Esophagus muscularis mucosa (tissue), 4 donors: ENCODE measurements at places on chromosomes 11 and 22. TPM values are rescaled to one million over a fixed set of nuclear protein-coding genes. Genes with fewer than 3 reads are reported as not detected.

GRCh38 chr11:106957030-106957482 is 61.2 kb downstream of the GUCY1A2 start:
- no peaks in the 10 kb centered on the region for H3K36me3 ChIP-seq
- peaks cover 5% of the 10 kb centered on the region for H3K27me3 ChIP-seq
- H3K4me1 ChIP-seq: peaks cover 7% of the 10 kb centered on the region
- H3K4me3 ChIP-seq: no peak overlapping the region
- H3K27ac ChIP-seq: no peak overlapping the region
- DNase-seq: no peak

- peaks cover 12% of the 10 kb centered on the region for H3K4me1 ChIP-seq
- no peaks in the 10 kb centered on the region for H3K27me3 ChIP-seq
- peak overlapping the region; percentile 89 for H3K4me3 ChIP-seq
Observed at GRCh38 chr22:41833369-41834004, 582 bp downstream of the SREBF2 start.

- DNase-seq: no peak
- peaks cover 9% of the 10 kb centered on the region for H3K4me1 ChIP-seq
- peak overlapping the region; percentile 76 for H3K27ac ChIP-seq
- no peaks in the 10 kb centered on the region for H3K36me3 ChIP-seq
- H3K27me3 ChIP-seq: no peaks in the 10 kb centered on the region
Observed at GRCh38 chr11:74611369-74611861, 19.0 kb downstream of the POLD3 start.

GRCh38 chr11:117418737-117419481 is 91.3 kb downstream of the CEP164 start:
- H3K4me3 ChIP-seq: no peak overlapping the region
- no peaks in the 10 kb centered on the region for H3K36me3 ChIP-seq
- H3K27me3 ChIP-seq: no peaks in the 10 kb centered on the region
- no peak for DNase-seq
- no peaks in the 10 kb centered on the region for H3K4me1 ChIP-seq

DNA sequence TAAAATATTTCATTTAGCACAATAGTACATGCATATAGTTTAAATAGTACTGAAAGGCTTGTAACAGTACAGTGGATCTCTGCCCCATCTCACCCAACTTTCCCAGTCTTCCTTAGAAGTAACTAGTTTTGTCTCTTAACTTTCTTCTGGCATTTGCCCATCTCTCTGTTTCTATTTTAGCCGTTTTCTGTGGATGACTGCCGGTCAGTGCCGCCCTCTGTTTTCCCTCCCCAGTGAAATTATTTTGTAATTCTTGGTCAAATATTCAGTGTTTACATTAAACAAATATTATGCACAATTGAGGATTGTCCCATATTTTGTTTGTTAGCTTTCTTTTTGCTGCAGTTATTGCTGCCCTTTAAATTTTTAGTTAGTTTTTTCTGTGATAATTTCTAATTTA is 8.3 kb downstream of the PDHX start:
- no peaks in the 10 kb centered on the region for H3K27me3 ChIP-seq
- H3K4me3 ChIP-seq: no peak overlapping the region
- H3K27ac ChIP-seq: peak overlapping the region; percentile 2
- DNase-seq: no peak
- H3K36me3 ChIP-seq: no peaks in the 10 kb centered on the region
- H3K4me1 ChIP-seq: peaks cover 70% of the 10 kb centered on the region

DNA sequence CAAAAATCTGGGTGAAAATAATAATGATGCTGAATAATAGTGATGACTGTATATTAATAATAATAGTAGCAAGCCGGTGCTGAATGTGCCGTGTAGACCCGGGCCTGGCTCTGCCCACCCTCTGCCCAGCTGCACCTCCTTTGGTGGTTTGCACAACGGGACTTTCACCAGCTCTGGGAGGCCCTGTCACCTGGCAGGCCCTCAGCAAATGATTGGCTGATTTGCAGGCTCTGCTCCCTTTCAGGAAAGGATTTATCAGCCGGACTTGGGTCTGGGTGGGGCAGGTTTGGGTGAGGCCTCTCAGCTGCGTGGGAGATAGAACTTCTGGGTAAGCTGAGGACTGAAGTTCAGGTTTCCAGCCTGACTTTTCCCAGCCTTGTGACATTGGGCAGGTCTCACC is 21.4 kb downstream of the KIAA1671 start:
- no peaks in the 10 kb centered on the region for H3K36me3 ChIP-seq
- peaks cover 32% of the 10 kb centered on the region for H3K4me1 ChIP-seq
- H3K4me3 ChIP-seq: no peak overlapping the region
- H3K27ac ChIP-seq: no peak overlapping the region
- no peak for DNase-seq
- H3K27me3 ChIP-seq: no peaks in the 10 kb centered on the region

DNA sequence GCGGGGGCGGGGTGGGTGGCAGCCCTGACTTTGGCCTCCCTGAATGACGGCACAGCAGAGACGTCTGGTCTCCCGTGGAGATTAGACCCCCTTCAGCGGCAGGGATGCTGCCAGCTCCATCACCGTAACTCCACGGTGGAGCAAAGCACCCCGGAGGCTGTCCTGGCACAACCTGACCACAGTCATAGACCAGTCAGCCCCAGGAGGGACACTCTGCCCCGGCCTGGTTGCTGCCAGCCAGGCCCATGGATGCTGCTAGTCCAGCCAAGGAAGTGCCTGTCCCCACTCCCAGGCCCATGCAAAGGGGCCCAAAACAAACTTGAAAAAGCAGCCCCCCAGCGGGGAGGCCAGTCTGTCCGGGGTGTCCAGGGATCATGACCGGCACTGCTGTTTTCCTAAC is 11.5 kb upstream of the ANO1 start:
- no peaks in the 10 kb centered on the region for H3K4me1 ChIP-seq
- H3K4me3 ChIP-seq: no peak overlapping the region
- peak; percentile 75 for DNase-seq
- no peaks in the 10 kb centered on the region for H3K27me3 ChIP-seq

DNA sequence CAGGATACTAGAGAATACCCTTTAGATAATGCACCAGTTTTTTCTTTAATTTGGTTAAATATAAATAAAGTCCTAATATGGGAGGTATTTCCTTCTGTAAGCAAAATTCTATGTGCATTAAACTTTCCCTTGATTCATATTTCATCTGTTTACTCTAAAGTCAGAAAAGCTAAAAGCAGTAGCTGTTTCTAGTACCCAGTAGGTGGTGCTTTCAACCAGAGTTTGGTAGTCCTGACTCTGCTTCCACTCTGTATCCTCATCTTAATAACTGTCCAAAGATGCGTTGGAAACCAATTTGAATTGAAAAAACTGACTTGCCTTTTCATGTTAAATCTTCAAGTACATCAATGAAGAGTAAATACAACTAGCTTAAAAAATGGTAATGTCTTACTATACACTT is 1065.2 kb downstream of the JRKL start:
- H3K27ac ChIP-seq: no peak overlapping the region
- H3K4me1 ChIP-seq: no peaks in the 10 kb centered on the region
- no peak overlapping the region for H3K4me3 ChIP-seq
- no peaks in the 10 kb centered on the region for H3K27me3 ChIP-seq
- no peak for DNase-seq
- H3K36me3 ChIP-seq: no peaks in the 10 kb centered on the region

DNA sequence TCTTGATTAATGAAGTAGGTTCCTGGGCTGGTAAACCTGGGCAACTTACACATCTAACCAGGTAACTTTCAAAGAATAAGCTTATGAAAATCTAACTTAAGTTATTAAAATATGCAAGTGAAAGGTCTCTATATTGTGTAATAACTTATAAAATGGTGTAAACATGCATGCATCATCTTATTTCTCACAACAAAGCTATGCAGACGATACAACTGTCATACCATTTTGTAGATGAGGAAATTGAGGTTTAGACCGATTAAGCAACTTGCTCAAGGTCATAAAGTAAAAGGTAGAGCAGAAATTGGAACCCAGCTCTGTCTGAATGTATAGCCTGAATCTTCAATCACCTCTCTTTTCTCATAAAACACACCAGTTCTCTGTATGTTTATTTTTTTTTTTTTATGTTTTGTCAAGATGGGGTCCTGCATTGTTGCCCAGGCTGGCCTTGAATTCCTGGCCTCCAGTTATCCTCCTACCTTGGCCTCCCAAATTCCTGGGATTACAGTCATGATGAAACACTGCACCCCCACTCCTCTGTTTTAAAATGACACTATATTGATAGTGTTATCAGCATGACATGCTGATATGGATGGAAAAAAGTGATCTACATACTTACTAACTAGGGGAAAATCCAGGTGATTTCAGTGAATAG is 109.6 kb downstream of the SGSM3 start:
- H3K4me1 ChIP-seq: peaks cover 40% of the 10 kb centered on the region
- H3K4me3 ChIP-seq: no peak overlapping the region
- no peak overlapping the region for H3K27ac ChIP-seq
- no peak for DNase-seq

GRCh38 chr11:111520560-111520959 is 6.0 kb downstream of the HOATZ start:
- H3K4me3 ChIP-seq: no peak overlapping the region
- H3K4me1 ChIP-seq: no peaks in the 10 kb centered on the region
- H3K27ac ChIP-seq: no peak overlapping the region

GRCh38 chr11:117633976-117634755 is 162.8 kb downstream of the DSCAML1 start:
- H3K4me3 ChIP-seq: no peak overlapping the region
- H3K27me3 ChIP-seq: no peaks in the 10 kb centered on the region
- no peak overlapping the region for H3K27ac ChIP-seq
- DNase-seq: no peak
- no peaks in the 10 kb centered on the region for H3K4me1 ChIP-seq

- no peaks in the 10 kb centered on the region for H3K27me3 ChIP-seq
- no peak overlapping the region for H3K27ac ChIP-seq
- no peak for DNase-seq
- no peak overlapping the region for H3K4me3 ChIP-seq
- peaks cover 72% of the 10 kb centered on the region for H3K36me3 ChIP-seq
Observed at GRCh38 chr22:44102121-44102520, 78.0 kb downstream of the PARVB start.

- no peaks in the 10 kb centered on the region for H3K4me1 ChIP-seq
- no peak overlapping the region for H3K4me3 ChIP-seq
- H3K27me3 ChIP-seq: no peaks in the 10 kb centered on the region
- H3K27ac ChIP-seq: no peak overlapping the region
- no peaks in the 10 kb centered on the region for H3K36me3 ChIP-seq
Observed at GRCh38 chr11:83663446-83663845, 377.3 kb upstream of the CCDC90B start.

GRCh38 chr11:73598719-73599379 is 937 bp upstream of the FAM168A start:
- DNase-seq: no peak
- no peaks in the 10 kb centered on the region for H3K27me3 ChIP-seq

DNA sequence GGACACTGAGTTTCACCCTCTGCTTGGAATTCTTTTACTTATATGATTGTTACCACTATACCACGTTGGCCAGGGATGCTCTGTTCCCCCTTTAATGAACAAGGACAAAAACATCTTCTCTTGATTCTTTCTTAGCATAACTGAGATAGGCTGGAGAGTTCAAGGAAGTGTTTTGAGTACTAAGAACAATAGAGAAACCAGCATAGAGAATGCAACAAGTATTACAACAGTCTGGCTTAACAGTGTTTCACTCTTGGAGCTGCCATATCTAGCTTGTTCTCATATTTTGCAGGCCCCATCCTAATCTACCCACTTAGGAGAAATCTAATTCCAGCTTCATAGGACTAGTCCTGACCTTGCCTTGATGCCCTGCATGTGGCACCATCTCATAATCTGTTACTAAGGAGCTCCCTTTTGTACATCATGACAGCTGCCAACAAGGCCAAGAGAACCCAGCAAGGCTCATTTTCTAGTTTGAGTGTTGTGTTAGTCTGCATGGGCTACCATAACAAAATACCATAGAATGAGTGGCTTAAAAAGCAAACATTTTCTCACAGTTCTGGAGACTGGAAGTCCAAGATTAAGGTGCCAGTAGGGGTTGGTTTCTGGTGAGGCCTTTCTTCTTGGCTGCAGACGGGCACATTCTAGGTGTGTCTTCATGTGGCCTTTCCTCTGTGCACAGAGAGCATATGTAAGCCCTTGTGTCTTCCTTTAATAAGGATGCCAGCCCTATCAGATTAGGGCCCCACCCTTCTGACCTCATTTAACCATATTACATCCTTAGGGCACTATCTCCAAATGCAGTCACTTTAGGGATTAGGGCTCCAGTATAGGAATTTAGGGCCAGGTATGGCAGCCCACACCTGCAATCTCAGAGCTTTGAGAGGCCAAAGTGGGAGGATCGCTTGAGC is 37.8 kb downstream of the PACS1 start:
- H3K27me3 ChIP-seq: no peaks in the 10 kb centered on the region
- H3K4me1 ChIP-seq: peaks cover 15% of the 10 kb centered on the region
- H3K27ac ChIP-seq: no peak overlapping the region
- H3K4me3 ChIP-seq: no peak overlapping the region

GRCh38 chr11:61744181-61744580 is 8.3 kb upstream of the MYRF start:
- H3K27ac ChIP-seq: no peak overlapping the region
- DNase-seq: no peak
- peaks cover 35% of the 10 kb centered on the region for H3K36me3 ChIP-seq

DNA sequence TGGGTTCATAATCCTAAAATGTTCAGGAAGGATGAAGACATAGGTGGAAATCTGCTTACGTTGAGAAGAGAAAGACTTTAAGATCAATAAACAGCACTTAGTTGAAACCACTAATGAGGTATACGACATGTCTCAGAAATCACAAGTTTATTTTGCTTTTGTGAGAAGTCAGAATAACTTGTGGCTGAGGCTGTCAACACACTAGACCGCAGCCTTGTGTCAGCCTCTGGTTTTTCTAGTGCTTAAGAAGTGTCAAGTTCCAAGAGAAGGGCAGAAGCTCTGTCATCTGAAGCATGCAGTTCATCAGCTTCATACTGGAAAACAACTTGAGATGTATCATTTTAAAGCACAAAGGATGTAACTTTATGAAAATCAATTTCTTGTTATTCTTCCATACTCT is 420.9 kb downstream of the METTL15 start:
- H3K27me3 ChIP-seq: no peaks in the 10 kb centered on the region
- H3K36me3 ChIP-seq: no peaks in the 10 kb centered on the region
- no peak for DNase-seq
- no peak overlapping the region for H3K27ac ChIP-seq

Gene TUB
- 8.3 TPM for total RNA-seq

Gene TMEM126B
- total RNA-seq: 25.4 TPM

Gene MGAT3
- total RNA-seq: 1.2 TPM

Gene OR8G5
- not detected for total RNA-seq

Gene HNRNPUL2
- 41.9 TPM for total RNA-seq

Gene INSC
- total RNA-seq: 1.7 TPM

Gene PDGFB
- 21.4 TPM for total RNA-seq

Gene TEX54
- total RNA-seq: not detected
